ENCODE measurements at places on chromosomes 6 and 20. TPM values are rescaled to one million over a fixed set of nuclear protein-coding genes. Genes with fewer than 3 reads are reported as not detected.

Gene CST2
- total RNA-seq: not detected

Gene RIPOR3
- total RNA-seq: 4.1 TPM

Gene AMD1
- total RNA-seq: 33.9 TPM

Gene MCCD1
- total RNA-seq: not detected

Gene NKX2-2
- not detected for total RNA-seq

Gene CD83
- total RNA-seq: 5.0 TPM

Gene SYNDIG1
- total RNA-seq: 0.17 TPM

Gene COL9A3
- total RNA-seq: 0.17 TPM

Gene C6orf52
- total RNA-seq: 0.26 TPM

Gene SNAI1
- 0.66 TPM for total RNA-seq

Gene RUNX2
- 2.1 TPM for total RNA-seq

Gene GCNT2
- 2.1 TPM for total RNA-seq

Gene LST1
- total RNA-seq: not detected

Gene RAB44
- under 0.01 TPM for total RNA-seq

Gene WFDC5
- not detected for total RNA-seq

Gene ZC2HC1B
- not detected for total RNA-seq

Gene C20orf96
- total RNA-seq: 3.9 TPM

Gene MAS1L
- total RNA-seq: not detected

Gene C6orf141
- total RNA-seq: 0.77 TPM

Gene PHACTR3
- not detected for total RNA-seq

Gene KCNQ5
- total RNA-seq: 4.9 TPM

Gene HUS1B
- total RNA-seq: 0.77 TPM

Gene SNAP91
- total RNA-seq: 0.17 TPM

Gene BIRC7
- not detected for total RNA-seq

Gene DDO
- 8.7 TPM for total RNA-seq

Gene CLPSL2
- total RNA-seq: not detected

Gene TMEM14C
- 123 TPM for total RNA-seq

Gene SIRPB1
- 0.17 TPM for total RNA-seq

Gene C6orf163
- 1.8 TPM for total RNA-seq

Gene IPCEF1
- total RNA-seq: 0.26 TPM

Gene PNPLA1
- not detected for total RNA-seq

Gene ZNF334
- total RNA-seq: 7.9 TPM

Gene GSTA3
- total RNA-seq: not detected

Gene KIF3B
- total RNA-seq: 27.7 TPM

Gene ATP9A
- total RNA-seq: 53.7 TPM

Gene EPHA7
- total RNA-seq: under 0.01 TPM

Gene SLC22A23
- 5.1 TPM for total RNA-seq

Gene CD40
- 2.3 TPM for total RNA-seq

Gene LPIN3
- total RNA-seq: 5.1 TPM

All from fibroblast of lung (primary cell).